Activated T-cell treated with anti-CD3 and anti-CD28 coated beads for 24 hours (primary cell): ENCODE measurements at places on chromosomes 16 and 17.

GRCh38 chr17:73803964-73804435, 159.8 kb upstream of the SDK2 start:
- no peak for DNase-seq

DNA sequence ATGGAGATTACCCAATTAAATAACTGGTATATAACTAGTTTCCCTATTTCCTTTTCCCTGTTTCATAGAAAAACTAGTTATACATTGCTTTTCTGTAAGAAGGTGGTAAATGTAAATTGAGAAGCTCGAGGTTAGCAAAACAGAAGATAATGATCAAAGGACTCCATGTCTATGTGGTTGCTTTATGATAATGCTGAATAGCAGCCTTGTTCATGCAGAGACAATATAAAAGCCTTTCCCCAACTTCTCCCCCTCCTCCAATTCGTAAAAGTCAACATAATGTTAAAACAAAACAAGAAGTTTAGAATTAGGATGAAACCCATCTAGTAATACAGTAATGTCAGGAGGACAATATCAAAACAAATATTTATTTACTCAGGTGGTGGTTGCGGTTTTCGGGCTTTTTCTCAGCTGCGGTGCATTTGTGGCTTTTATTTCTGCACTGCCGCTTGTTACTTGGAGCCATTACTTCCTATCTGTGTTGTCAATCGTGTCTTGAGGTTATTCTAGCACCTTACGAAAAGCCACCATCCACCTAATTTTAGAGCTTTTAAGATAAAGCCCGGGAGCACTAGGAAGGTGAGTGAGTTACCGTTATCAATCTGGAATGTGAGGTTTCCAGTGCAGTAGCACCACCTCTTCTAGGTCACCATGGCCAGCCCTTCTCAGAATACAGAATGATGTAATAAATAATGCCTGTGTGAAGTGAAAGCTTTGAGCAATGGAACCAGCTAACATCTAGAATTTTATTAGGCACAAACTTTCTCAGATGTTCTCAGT, 297.5 kb downstream of the CDH13 start:
- DNase-seq: no peak

DNA sequence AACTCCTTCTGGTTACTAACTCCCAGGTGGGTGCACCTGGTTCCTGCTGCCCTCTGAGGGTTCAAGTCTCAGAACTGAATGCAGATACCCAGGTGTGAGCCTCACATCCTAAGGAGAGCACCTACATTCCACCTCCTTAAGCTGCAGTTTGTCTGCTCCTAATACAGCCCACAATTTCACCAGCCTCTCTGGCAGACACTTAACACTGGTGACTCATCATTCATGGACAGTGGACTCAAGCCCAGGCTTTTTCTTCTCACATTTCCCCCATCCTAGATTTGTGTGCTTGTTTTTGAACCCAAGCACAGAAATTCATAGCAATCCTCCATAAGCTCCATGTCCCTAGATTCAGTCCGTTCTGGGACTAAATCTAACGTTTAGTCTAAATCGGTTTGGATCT, 7.0 kb upstream of the MAF start:
- no peak for DNase-seq

- DNase-seq: no peak
Measured at GRCh38 chr16:87441886-87442580, 49.9 kb downstream of the MAP1LC3B start.

DNA sequence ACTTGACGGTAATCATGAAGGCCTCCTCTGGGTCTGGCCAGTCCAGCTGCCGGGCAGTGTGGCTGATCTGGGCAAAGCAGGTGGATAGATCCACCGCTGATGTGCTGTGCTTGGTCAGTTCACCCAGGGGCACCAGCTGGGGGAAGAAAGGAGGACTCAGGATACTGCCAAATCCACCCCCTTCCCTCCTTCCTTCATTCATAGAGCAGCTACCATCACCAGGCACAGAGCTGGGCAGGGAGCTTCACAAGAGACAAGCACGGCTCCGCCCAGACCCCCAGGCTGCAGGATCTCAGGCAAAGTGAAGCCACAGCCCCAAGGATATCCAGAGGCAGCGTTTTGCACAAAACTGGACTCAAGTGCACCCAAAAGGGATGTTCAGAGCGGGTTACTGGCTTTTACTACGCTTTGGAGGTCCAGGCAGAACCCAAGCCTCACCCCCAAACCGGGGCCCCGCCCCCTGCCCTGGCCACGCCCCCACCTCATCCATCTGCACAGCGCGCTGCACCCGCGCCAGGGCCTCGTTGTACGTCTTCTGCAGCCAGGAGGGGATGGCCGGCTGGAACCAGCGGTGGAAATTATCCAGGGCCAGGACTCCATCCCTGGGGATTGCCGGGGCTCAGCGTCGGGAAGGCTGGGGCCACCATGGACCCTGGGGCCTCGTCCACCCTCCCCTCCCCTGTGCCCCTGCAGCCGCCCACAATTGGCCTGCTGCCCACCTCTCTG, 9.1 kb downstream of the UNC13D start:
- DNase-seq: no peak

DNA sequence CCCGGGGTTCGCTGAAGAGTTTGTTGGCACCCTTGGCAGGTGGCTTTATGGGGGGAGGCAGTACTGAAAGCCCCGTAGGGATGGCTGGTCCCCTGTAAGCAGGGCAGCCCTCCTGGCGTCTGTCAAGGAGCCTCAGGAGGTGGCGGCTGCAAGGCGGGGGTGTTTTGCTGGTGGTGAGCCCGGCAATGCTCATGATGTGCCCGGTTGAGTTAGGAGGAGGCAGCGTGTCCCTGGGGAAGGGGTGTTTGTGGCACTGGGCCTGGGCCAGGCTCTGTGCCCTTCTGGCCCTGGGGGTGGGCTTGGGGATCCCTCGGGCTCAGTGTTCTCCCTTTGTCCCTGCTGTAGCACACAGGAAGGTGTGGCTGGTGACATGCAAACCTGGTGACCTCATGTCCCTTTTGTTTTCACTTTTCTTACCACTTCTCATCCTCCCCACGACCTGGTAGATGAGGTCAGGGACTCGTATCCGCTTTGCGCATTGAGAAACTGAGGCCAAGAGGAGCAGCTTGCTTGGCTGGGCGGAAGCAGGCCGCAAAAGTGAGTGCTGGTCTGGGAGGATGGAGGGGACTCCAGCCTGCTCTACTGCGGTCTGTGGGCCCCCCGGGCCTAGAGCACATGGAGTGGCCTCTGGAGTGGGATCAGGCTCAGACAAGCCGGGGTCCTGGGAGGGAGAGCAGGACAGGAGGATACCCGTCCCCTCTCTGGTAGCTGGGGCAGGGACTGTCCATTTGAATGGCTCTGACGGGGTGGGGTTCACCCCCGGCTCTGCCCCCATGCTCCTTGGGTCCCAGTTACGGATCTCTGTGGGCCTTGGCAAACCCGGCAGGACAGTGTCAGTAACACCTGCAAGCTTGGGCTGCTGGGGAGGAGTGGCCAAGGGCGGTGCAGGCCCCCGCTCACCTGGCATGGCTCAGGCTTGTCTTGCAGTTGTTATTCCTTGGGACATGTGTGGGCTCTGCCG, 2.2 kb downstream of the SNN start:
- no peak for DNase-seq

DNA sequence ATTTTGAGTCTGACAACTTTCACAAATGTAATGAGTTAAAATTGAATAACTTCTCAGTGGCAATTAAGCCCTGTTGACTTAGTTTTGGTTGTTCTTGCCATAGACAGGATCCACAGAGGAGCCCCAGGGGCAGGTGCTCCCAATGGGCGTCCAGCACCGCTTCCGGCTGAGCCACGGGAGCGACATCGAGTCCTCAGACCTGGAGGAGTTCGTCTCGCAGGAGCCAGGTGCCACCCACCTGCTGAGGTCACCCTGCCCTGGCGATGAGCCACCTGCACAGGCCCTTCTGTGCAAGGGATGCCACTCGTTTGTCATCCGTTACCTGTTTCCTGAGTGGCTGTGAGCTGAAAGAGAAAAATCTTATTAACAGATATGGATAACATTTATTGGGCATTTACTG, 10.7 kb downstream of the CCDC40 start:
- DNase-seq: no peak

- DNase-seq: no peak
Measured at GRCh38 chr17:64015447-64015846, 5.0 kb downstream of the ICAM2 start.

- no peak for DNase-seq
Measured at GRCh38 chr16:27387724-27388123, 14.2 kb upstream of the IL21R start.

GRCh38 chr16:73166441-73166851, 118.5 kb upstream of the ZFHX3 start:
- no peak for DNase-seq

- DNase-seq: peak; percentile 29
Measured at GRCh38 chr16:22898874-22899348, 84.9 kb downstream of the HS3ST2 start.

GRCh38 chr16:28149011-28149888, 62.5 kb downstream of the XPO6 start:
- no peak for DNase-seq

DNA sequence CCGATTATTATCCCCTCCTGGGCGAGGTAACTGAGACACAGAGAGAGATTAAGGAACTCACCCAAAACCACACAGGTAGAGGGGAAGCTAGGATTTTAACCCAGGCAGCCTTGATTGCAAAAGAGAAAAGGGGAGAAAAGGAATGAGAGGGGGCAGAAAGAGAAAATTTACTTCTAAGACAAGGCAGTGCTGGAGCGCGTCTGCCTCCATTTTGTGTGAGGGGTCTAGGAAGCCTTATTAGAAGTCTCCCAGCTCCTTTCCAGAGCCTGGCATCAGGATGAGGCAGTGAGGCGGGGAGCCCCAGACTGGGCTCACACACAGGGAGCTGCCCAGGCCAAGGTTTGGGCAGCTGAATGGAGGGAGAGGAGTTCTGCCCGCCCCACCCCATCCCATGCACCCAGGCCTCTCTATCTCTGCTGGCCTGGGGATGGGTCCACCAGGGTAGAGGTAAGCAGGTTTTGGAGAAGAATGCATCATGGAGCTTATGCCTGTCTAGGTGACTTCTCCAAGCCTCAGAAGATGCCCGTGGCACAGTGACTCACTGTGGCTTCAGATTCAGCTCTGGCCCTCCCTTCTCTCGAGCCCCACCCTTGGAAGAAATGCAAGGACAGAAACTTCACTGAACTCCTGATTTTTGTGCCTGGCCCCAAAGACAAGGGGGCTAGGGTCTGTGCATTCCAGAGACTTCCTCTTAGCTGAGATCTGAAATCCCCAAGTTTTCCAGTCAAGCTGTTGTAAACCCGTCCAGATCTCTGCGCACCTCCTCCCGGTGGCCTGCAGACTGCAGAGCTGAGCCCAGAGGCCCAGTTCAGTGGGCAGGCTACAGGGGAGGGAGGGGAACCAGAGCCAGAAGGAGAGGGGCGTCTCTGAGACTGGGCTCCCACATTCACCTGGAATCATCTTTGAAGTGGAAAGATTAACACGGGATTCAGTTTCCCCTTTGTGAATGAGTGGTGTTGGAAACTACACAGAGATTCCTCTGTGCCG, 95.1 kb upstream of the CDH5 start:
- no peak for DNase-seq

- DNase-seq: no peak
Measured at GRCh38 chr16:74253161-74253938, 43.3 kb upstream of the PSMD7 start.

DNA sequence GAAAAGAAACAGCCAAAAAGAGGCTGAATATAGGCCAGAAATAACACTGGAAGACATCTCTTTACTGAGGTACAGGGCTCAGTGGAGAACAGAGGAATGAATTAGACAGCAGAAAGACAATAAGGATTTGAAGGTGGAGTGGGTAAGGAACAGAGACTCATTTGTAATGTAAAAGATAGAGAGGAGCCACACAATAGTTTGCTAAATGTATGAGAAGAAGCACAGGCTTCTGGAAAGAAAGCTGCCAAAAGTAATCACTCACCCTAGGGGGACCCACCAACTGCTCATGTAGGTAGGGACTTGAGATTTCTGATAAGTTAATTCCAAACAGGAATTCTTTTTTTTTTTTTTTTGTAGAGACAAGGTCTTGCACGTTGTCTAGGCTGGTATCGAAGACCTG, 186.8 kb downstream of the AATF start:
- no peak for DNase-seq

- peak; percentile 59 for DNase-seq
Measured at GRCh38 chr17:50909765-50910605, 43.8 kb upstream of the TOB1 start.

DNA sequence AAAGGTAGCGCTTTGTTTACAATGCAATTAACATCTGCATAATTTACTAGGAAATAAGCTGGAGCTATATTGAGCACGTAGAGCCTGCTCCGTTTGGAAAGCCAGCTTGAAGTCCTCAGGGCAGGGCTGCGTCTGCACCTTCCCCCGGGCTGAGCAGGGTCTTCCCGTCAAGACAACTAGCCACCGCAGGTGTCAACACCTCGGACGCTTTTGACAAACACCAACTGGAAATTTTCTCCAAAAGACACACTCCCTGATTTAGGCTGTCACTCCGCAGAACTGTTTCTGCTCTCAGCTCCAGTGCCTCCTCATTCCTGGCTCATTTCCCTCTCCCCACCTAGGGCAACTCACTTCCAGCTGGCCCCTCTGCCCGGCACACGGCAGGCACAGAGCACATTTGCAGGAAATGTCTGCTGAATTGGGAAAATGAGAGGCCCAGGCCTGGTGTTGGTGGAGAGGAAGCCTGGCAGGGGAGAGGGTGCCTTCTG, 170.3 kb downstream of the MAF start:
- DNase-seq: no peak

- no peak for DNase-seq
Measured at GRCh38 chr16:9370061-9370491, 278.6 kb downstream of the HAPSTR1 start.

GRCh38 chr17:78414178-78415162, 36.0 kb downstream of the PGS1 start:
- peak; percentile 32 for DNase-seq

- DNase-seq: no peak
Measured at GRCh38 chr16:85555719-85556455, 57.2 kb upstream of the GSE1 start.

DNA sequence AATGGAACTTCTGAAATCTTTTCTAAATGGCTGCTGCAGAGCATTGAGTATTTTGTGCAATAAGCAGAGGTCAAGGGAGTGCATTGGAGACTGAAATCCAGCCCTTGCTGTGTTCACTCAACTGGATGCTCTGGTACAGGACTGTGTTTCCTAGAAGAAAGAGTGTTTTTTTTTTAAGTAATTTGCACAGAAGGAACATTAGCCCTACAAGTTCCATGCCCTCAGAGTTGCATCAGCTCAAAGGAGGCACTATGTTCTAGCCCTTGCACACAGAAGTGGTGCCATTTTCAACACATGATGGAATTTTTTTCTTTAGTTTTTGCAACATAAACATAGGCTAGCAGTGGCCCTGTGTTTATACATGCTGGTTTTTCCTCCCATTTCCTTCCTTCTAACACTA, 144.1 kb upstream of the HLF start:
- DNase-seq: no peak

- DNase-seq: no peak
Measured at GRCh38 chr16:6019490-6019991, 921.9 kb upstream of the EEF2KMT start.
